ENCODE measurements at places on chromosomes 13 and 19.
A peak's percentile ranks its signal among the peaks of the same experiment; 100 is the strongest.

GRCh38 chr13:18959229-18959628 is 222.4 kb downstream of the TUBA3C start:
- no peak for DNase-seq

GRCh38 chr13:113971471-113972231 is 2.2 kb downstream of the C13orf46 start:
- no peak for DNase-seq

GRCh38 chr13:62875118-62875640 is 1459.5 kb upstream of the PCDH20 start:
- peak; percentile 53 for DNase-seq

GRCh38 chr19:35828692-35829301 is 16.2 kb upstream of the PRODH2 start:
- DNase-seq, result no peak

GRCh38 chr19:32181216-32181920 is 164.0 kb upstream of the ZNF507 start:
- DNase-seq, result no peak

- no peak for DNase-seq
Measured at GRCh38 chr13:108786456-108787200, 157.2 kb downstream of the MYO16 start.

- DNase-seq, result no peak
Measured at GRCh38 chr13:95485518-95486144, 66.9 kb upstream of the CLDN10 start.

Measured in NCI-H345 (cell line).